Activated naive CD4-positive, alpha-beta T cell treated with anti-CD3 and anti-CD28 coated beads, Interleukin-2, amount 10 ng/mL, durations not matched to agents 7 days and 5 days (primary cell): ENCODE measurements at places on chromosomes 1 and 21.

GRCh38 chr1:29651246-29651645 lies 414.9 kb downstream of the PTPRU start:
- no peak for DNase-seq

DNA sequence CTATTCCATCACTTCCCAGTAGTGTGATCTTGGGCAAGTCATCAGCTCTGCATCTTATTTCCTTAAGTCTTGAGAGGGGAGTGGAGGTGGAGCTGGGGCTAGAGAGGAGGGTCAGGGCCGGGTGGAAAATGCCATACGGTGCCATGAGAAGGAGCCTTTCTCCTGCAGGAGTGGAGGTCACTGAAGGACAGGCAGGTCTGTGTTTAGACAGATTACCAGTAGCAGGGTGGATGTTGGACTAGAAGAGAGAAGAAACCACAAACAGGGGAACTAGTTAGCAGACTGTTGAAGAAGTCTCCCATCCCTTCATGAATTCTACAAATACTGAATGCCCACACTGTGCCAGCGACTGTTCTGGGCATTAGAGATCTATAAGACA lies 13.9 kb upstream of the CPT2 start:
- no peak for DNase-seq

DNA sequence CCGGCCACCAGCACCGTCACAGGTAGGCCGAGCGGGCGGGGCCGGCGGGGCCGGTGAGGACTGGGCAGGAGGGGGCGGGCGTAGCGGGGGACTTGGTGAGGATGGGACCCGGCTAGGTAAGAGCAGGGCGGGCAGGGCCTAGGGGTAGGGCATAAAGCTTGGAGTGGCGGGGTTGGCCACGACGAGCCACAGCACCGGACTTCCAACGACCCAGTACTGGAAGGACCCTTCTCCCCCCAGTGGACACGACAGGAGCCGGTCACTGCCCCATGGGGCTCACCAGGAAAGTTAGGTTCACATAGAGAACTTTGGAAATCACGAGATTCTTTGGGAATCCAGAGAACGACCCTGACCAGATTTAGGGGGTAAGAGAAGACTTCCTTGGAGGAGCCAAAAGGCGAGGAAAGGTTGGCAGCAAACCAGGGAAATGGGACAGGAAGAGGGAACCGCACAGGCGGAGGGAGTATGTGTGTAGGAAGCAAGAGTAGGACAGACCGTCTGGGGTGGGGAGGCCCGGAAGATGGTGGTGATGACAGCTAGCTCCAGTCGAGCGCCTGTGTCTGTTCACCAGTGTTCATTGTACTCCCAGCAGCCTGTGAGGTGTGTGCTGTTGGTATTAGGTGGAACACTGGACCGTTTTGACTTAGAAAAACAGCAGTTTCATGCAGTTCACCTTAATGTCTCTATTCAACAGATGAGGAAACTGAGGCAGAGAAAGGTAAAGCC lies 20.4 kb downstream of the ZNF362 start:
- no peak for DNase-seq

DNA sequence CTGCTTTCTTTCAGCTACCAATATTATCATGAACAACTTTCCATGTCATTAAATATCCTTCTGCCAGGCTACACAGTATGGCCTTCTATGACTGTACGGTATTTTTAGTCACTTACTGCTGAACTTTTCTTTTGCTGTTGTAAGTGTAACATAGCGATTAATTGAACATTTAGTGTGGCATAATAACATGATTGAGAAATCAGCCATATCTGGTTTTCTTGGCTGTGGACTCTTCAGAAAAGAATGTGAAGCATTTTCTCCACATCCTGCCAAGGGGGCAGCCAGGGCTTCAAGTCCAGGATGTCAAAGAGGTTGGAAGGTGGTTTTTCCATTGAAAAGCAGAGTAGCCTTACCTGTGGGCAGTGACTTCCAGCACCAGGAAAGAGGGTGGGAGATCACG lies 8.8 kb upstream of the AHCYL1 start:
- DNase-seq: no peak

DNA sequence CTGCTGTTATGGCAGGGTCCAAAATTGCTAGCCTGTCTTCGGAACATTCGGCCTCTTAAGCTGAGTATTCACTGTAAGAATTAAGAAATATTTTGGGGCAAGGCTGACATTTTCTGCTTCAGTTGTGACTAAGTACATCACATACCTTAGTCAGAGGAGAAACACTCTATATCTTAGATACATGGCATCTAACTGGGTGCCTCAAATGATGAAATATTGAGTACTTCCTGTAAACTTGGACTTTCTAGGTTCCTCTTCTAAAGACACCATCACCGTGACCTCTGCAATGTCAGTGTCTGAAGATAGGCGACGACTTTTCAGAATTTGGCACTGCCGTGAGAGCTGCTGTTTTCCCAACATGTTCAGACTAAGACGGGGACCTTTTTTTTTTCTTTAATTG lies 65.6 kb downstream of the PCBP3 start:
- DNase-seq: no peak

DNA sequence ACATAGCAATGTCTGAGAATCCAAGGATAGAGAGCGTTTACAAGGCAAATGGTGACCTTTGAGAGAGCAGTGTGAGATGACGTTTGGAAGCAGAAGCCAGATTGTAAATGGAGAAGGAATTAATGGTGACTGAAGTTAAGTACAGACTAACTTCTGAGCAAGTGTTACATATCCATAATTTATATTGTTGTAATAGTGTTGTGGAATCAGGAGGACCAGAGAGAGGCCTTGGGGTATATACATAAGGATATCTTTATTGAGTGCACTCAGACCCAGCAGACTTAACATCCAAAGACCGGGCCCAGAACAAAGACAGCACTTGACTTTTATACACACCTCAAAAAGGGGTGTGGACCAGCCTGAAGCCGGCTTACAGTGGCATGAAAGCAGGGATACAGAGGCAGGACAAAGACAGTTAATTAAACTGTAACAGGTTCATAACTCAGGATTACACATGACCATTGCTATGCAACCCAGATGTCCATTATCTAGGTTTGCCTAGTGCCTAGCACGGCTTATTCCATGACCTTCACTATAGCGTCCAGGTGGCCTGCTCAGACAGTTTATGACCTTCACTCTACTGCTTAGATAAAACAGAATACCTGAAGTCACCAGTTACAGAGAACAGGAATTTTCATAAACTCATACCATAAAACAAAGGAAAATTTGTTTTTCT lies 2.7 kb upstream of the MGST3 start:
- DNase-seq: no peak

GRCh38 chr1:114720492-114720891 lies 3.9 kb upstream of the NRAS start:
- no peak for DNase-seq

DNA sequence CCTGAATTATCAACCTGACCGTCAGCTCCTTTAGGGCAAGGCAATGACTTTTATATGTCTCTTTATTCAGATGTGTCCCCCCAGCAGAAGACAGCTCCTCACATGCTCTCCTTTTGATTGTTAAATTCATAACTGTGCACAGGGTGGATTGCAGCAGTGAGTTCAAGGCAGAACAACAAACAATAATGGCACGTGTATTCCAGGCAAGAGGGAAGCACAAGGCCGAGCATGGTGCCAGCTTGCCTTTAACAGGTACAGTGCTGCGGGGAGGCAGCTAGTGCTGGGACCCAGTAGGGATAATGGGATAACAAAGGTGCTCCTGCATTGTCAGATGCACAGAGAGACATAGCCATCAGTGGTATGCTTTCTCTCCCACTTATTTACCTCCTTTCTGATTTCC lies 248.4 kb downstream of the RHOU start:
- DNase-seq: no peak
